WTC11 (cell line): ENCODE measurements at places on chromosomes 7 and 10. TPM values are rescaled to one million over a fixed set of nuclear protein-coding genes. Genes with fewer than 3 reads are reported as not detected.

DNA sequence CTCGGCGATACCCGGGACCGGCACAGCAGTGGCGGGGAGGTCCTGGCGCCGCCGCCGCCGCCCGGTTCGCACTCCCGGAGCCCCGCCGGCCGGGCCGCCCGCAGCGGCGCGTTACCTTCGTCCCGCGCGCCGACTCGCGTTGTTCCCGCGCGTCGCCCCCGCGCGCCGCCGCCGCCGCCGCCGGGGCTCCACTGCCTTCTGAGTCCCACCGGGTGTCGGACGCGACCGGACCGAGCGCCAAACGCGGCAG lies at the start of gene EZH2:
EZH2 (minus strand) TSS at position 243 of the 250 bp plus-strand sequence. CDS start 36,993 bp downstream, outside the sequence.
- H3K4me3 ChIP-seq = peak within 1 kb of the TSS; percentile 91
- peaks cover 11% of the 10 kb centered on the region for H3K4me1 ChIP-seq
- peaks cover 8% of the 10 kb centered on the region for H3K36me3 ChIP-seq
- H3K27me3 ChIP-seq = no peaks in the 10 kb centered on the region; the same call in 1 of the 2 replicates
- H3K27ac ChIP-seq = peak within 1 kb of the TSS; percentile 76; the same call in 1 of the 2 replicates
- no peak for DNase-seq

DNA sequence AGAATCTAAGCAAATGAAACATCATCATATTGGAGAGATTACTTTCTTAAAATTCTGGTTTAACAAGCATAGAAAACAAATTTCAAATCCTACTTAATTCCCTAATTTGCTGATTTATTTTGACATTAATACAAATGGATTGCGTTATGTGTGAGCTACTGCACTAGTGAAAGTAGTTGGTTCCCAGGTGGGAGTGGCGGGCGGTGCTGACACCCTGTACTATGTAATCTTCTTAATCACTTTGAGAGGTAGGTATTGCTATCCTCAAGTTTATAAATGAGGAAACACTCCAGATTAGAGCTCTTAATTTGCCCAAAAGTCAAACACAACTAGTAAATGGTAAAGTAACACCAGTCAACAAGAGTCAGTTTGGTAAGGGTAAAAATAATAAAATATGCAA lies 131.1 kb downstream of the ELAPOR2 start:
- no peak overlapping the region for H3K4me3 ChIP-seq
- peaks cover 1% of the 10 kb centered on the region; the same call in 1 of the 2 replicates for H3K4me1 ChIP-seq
- peaks cover 32% of the 10 kb centered on the region for H3K36me3 ChIP-seq
- H3K27ac ChIP-seq = no peak overlapping the region

DNA sequence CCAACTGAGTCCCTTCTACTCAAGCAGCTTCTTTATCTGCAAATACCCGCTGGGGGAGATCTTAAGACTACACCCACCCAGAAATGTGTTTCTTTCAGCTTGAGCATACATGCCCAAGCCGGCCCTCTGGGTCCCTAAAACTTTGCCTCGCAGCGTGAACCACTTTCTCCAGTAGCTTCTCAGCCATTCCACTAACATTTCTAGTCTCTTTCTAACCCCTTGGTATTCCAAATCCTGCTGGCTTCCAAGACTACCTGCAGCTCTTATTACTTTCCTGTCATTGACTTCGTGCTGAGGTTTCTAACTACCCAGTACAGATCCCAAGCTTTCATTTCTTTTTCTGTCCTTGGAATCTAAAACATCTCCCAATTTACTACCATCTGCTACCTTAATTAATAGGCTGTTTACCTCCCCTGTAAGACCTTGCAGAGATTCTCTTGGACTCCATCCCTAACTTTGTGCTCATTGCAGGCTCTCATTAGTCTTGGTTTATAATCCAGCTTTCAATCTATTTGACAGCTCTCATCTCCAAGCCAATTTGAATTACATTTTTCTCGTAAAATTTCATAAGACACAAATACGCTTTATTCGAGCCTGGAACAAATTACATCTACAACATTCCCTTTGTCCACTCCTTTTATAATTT lies 153.6 kb downstream of the FGFR2 start:
- no peak overlapping the region for H3K4me3 ChIP-seq
- H3K27ac ChIP-seq = no peak overlapping the region
- no peak for DNase-seq
- no peaks in the 10 kb centered on the region for H3K27me3 ChIP-seq
- no peaks in the 10 kb centered on the region for H3K4me1 ChIP-seq
- no peaks in the 10 kb centered on the region for H3K36me3 ChIP-seq

DNA sequence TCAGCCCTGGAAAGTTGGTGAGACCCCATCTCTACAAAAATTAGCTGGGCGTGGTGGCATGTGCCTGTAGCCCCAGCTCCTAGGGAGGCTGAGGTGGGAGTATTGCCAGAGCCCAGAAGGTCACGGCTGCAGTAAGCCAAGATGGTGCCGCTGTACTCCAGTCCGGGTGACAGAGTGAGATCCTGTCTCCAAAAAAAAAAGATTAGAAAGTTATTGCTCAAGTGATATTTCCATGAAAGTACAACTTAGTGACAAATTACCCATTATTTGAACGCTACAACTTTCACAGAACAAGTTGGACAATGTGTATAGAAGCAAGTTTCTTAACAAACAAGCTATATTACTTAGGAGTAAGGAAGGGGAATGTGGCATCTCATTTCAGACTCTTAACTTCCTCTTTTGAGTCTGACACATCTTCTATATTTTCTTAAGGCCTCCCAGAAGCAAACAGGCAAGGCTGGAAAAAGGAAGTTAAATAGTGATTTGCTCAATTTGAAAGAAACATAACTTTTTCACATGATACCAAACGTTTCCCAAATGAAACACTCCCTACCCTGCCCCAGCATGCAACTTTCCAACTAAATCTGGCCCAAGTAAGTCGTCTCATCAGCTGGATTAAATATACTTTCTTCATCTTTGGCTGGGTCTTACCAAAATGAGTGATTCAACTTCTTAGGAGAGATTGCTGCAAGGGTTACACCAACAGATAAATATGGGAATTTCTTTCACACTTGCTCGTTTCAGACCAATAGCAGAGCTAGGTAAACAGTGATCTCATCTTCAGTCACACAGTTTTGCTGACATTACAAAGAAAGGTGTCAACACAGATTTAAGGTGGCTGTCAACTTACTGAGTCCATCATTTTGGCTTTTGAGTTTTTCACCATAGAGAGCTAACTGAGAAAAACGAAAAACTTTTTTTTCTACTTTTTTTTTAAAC lies 66.3 kb upstream of the KLF6 start:
- H3K4me1 ChIP-seq = peaks cover 18% of the 10 kb centered on the region
- H3K36me3 ChIP-seq = no peaks in the 10 kb centered on the region
- no peak overlapping the region for H3K4me3 ChIP-seq
- no peaks in the 10 kb centered on the region for H3K27me3 ChIP-seq

GRCh38 chr10:110533149-110533548 lies 34.3 kb upstream of the SMC3 start:
- peaks cover 45% of the 10 kb centered on the region for H3K4me1 ChIP-seq
- no peaks in the 10 kb centered on the region for H3K36me3 ChIP-seq
- no peak for DNase-seq
- H3K27me3 ChIP-seq = no peaks in the 10 kb centered on the region

DNA sequence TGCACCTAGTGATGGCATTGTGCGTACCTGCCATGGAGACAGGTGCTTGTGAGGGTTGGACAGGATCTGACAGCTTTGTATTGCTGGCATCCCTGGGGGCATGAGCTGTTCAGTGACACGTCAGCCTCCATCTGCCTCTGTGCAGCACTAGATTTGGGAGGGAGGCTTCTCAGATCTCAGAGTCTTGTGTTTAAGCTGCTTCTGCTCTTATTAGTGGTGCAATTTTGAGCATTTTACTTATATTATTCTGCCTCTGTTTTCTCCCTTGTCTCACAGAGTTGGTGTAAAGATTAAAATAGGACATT lies 5.1 kb downstream of the ARHGAP22 start:
- H3K27ac ChIP-seq = no peak overlapping the region
- H3K4me1 ChIP-seq = peaks cover 24% of the 10 kb centered on the region
- H3K27me3 ChIP-seq = peaks cover 13% of the 10 kb centered on the region
- no peaks in the 10 kb centered on the region for H3K36me3 ChIP-seq
- no peak for DNase-seq

DNA sequence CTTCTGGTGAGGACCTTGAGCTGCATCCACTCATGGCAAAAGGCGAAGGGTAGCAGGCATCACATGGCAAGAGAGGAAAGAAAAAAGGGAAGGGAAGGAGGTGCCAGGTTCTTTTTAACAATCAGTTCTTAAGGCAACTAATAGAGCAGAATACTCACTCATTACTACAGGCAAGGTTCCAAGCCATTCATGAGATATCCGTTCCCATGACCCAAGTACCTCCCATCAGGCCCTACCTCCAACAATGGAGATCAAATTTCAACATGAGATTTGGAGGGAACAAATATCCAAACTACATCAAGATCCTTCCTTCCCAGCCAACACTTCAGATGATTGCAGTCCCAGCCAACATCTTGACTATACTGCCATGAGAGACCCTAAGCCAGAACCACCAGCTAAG lies 38.9 kb upstream of the YAE1 start:
- H3K36me3 ChIP-seq = no peaks in the 10 kb centered on the region
- DNase-seq = no peak
- H3K4me3 ChIP-seq = no peak overlapping the region
- H3K27ac ChIP-seq = no peak overlapping the region

DNA sequence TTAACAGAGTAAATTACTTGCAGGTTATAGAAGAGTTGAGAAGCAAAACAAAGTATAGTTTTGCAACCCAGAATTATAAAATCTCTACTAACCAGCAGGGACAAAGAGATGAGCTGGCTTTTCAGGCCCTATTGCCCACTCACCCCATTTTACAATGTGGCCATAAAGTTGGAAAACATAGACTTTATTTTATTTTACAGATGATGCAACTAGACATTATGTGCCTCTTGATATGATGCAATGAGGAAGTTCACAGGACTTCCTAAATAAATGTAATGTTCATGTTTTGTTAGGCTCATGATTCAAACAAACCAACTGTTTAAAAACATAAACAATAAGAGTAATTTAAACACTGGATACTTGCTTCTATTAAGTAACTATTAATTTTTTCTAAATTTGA lies 141.1 kb upstream of the WNT16 start:
- no peak for DNase-seq
- no peak overlapping the region for H3K27ac ChIP-seq
- no peaks in the 10 kb centered on the region; the same call in 1 of the 2 replicates for H3K27me3 ChIP-seq
- H3K4me3 ChIP-seq = no peak overlapping the region
- no peaks in the 10 kb centered on the region for H3K36me3 ChIP-seq

DNA sequence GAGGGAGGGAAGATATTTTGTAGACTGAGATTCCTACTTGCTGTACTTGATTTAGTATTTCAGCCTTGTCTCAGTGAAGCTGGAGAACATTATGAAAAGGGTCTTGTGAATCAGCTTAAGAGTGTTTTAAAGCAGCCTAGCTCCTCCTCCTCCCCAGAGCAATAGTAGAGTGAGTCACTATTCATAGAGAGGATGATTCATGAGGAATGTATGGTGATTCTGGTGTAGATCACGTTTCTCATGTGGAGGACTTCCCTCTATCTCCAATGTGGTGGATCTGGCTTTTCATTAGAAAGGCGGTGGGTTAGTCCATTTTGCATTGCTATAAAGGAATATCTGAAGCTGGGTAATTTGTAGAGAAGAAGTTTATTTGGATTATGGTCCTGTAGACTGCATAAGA lies 340.1 kb upstream of the CHRM2 start:
- no peak for DNase-seq
- H3K27ac ChIP-seq = no peak overlapping the region
- H3K27me3 ChIP-seq = no peaks in the 10 kb centered on the region
- no peaks in the 10 kb centered on the region for H3K36me3 ChIP-seq
- no peak overlapping the region for H3K4me3 ChIP-seq

DNA sequence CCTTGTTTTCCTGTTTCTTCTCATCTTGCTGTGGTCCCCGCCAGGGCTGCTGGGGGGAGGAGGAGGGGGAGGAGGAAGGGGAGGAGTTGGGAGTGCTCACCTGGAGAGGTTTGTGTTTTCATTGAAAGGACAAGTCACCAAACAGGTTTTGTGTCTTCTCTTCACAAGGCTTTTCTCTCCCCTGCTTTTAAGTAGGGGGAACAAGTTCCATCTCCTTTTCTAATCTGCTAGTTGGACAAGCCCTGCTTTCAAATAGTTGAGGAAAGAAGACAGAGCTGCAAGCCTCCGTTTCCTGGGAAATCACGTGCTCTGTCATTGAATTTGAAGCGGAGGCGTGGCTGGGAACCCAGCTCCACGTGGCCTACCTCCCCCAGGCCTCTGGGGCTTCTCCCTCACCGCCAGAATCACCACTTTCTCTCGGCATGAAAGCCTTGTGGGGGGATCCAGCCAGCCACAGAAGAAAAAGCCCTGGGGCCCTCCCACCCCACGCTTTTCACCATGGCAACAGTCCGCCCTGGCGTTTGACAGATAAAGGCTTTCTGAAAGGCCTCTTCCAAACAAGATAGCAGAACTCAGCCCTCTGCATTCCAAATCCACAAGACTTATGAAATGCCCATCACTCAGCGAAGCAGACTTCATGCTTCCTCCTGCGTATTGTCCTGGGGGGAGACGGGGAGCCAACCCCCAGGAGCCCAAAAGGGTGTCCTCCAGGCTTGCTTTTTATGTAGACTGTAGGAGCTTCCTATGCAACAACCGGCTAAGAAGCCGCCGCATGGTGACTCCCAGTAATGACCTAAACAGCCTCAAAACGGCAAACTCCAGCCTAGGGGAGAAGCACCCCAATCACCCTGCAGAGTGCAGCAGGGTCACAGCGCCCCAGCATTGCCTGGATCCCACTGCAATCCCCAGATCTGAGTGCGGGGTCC lies 51.7 kb downstream of the PROSER2 start:
- H3K27ac ChIP-seq = peak overlapping the region; percentile 86
- H3K27me3 ChIP-seq = peaks cover 3% of the 10 kb centered on the region
- H3K4me1 ChIP-seq = peaks cover 44% of the 10 kb centered on the region
- peak overlapping the region; percentile 54 for H3K4me3 ChIP-seq
- H3K36me3 ChIP-seq = no peaks in the 10 kb centered on the region

DNA sequence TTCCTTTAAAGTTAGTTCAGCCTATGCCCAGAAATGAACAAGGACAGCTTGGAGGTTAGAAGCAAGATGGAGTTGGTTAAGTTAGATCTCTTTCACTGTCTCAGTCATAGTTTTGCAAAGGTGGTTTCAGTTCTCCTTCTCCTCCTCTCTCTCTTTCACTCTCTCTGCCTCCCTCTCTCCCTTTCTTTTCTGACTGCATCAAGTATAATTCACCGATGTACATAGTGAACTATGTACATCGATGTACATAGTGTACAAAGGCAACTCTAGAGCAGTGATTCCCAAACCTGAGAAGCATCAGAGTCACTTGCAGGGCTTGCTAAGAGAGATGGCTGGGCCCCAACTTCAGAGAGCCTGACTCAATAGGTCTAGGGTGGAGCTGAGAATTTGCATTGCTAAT lies 1259.7 kb downstream of the TYW1 start:
- no peak overlapping the region for H3K27ac ChIP-seq
- no peak overlapping the region for H3K4me3 ChIP-seq
- H3K27me3 ChIP-seq = peaks cover 24% of the 10 kb centered on the region
- no peak for DNase-seq

DNA sequence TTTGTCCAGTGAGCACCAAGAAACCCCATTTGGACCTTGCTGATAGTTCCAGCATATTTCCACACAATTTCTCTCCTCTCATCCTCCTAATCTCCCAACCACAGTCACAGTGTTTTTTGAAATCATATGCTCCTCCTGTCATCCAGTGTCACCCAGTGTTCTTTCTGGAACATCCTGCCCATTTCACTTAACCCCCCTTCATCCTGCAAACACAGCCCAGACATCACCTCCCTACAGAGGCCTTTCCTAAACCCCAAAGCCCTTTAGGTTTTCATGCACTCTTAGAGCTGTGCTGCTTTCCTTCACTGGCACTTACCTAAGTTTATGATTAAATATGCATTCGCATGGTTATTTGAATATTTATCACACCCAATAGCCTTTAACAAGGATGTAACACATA lies 1158.0 kb upstream of the C7orf33 start:
- H3K27me3 ChIP-seq = peaks cover 85% of the 10 kb centered on the region
- H3K36me3 ChIP-seq = no peaks in the 10 kb centered on the region
- DNase-seq = no peak
- H3K27ac ChIP-seq = no peak overlapping the region
- H3K4me3 ChIP-seq = no peak overlapping the region

The SORCS1 gene
- 3.3 to 3.8 TPM (median 3.5 TPM) in 3 replicates for total RNA-seq
